Non-pigmented ciliary epithelial cell (primary cell): ENCODE measurements at places on chromosomes 4 and X.

DNA sequence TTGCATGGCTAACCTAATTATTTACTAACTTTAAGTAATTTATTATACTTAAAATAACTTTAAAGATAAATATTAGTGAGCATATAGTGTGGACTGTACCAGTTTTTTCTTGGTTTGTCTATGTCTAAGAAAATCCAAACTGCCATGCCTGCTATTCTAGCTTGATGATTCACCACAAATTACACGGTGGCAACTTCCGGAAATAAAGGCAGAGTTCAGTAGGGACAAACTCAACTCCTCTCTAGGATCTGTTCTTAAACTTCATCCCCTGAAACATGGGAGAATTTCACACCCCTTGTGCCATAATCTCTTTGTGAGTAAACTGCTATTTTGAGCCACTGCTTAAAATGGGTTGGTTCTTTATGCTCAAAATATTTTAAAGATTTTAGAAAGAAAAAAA, 213.6 kb upstream of the NRK start:
- no peak for DNase-seq

DNA sequence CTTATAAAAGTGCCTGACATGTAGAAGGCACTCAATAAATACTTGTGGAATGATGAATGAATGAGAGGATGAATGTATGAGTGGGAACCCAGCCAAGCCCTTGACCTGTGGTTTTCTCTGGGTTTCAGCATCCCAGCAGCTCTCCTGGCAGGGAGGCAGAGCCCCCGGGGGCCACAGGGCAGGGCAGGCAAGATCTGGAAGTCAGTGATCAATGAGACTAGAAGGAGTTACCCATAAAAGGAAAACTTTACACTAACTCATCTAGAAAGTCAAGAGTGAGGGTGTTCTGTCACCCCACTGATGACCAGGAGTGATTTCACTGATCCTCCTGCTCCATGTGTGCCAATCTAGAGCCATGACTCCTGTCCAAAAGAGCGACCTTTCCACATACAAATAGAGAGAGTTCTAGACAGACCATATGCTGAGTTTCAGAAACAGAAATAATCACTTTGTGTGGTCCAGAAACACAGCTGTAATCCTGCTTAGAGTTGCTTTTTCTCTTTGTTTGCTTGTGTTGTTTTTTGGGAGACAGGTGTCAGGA, 37.4 kb downstream of the MGARP start:
- DNase-seq: no peak

GRCh38 chr4:76251441-76252270, at the start of gene FAM47E:
Gene FAM47E (plus strand): TSS chr4:76251721. CDS start chr4:76251747, 26 bp downstream.
- no peak for DNase-seq

GRCh38 chrX:9690046-9690445, 75.6 kb downstream of the GPR143 start:
- no peak for DNase-seq

- DNase-seq: no peak
These were observed 1491.6 kb downstream of the TECRL start for GRCh38 chr4:62917649-62918048.

- DNase-seq: no peak
These were observed 81.0 kb upstream of the ZDHHC15 start for GRCh38 chrX:75603833-75604232.

DNA sequence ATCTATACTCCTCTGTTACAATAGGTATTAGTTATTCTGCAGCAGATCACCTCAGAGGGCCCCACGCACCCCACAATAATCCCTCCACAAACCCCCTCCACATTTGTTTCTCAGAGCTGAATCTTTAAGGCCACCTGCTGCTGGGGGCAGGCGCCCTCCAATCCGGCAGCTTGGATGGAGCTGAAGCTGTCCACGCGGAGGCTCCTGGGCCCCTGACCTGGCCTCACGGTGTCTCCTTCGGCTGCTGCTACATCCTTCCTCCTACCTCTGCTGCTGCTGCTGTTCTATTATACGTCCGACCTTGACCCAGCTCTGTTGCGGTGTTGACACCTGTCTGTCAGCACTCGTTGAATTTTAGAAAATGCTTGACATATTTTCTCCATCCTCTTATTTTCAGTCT, 430.2 kb upstream of the ZFP42 start:
- DNase-seq: no peak
